ENCODE measurements at places on chromosomes 4 and X.

DNA sequence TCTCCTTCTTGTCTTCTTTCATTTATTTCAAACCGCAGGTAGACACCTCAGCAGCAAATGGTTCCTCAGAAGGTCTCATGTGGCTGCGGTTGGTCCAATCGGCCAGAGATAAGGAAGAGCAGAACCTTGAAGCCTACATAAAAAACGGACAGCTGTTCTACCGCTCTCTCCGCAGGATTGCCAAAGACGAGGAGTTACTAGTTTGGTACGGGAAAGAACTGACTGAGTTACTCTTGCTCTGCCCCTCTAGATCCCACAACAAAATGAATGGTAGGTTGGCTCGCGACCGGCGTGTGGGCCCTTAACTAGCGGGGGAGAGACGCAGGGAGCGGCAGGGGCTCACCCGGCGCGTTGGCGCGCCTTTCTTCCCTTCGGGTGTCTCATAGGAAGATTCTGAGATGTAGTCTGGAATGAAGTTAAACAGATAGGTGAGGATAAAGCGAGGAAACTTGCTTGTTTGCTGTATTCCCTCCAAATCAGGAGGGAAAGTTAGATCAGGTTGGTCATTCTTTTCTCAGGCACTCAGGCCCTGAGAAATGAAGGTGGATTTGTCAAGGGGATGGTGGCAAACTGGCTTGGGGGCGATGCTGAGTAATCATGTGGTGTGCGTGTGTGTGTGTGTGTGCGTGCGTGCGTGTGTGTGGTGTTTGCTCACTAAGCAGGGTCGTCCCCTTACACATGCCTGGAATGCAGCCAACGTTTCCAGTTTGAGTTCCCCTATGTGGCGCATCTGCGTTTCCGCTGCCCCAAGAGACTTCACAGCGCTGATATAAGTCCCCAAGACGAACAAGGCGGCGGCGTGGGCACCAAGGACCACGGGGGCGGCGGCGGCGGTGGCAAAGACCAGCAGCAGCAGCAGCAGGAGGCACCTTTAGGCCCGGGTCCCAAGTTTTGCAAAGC lies 4.2 kb downstream of the PRDM8 start:
- peak; percentile 75 for DNase-seq

DNA sequence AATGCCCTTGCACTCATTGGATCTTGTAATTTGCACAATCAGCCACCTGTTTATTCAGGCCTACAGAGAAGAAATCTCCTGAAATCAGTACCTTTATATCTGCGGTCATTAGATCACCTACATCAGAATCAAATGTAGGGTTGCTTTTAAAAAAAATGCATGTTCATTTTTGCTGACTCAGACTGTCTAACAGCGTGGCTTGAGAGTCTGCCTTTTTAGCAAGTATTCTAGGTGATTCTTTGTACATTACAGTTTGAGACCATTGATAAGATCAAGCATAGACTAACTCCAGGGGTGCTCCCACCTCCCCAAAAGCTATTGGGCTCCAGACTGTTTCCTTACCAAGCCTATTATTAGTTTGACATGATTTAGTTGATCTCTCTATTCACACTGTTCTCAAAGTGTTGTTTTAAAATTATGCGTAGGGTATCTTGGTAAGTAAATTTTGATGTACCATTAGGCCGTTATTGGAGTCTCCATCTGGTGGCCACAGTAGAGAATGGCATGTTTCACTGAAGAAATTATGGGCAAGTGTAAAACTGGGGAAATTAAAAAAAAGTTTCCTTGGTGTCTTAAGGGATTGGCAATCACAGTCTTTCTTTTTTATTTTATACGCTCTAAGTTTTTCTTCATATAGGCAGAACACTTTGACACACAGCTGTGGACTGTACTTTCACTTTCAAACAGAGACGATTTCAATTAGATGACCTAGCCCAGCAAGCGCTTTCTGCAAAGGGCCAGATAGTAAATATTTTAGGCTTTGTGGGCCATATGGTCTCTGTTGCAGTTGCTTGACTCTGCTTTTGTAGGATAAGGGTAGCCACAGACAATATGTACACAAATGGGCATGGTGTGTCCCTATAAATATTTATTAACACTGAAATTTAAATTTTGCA lies 33.7 kb upstream of the MSL3 start:
- DNase-seq: peak; percentile 32

- DNase-seq: no peak
Observed at GRCh38 chr4:128286474-128287058, 1.0 kb downstream of the PGRMC2 start.

DNA sequence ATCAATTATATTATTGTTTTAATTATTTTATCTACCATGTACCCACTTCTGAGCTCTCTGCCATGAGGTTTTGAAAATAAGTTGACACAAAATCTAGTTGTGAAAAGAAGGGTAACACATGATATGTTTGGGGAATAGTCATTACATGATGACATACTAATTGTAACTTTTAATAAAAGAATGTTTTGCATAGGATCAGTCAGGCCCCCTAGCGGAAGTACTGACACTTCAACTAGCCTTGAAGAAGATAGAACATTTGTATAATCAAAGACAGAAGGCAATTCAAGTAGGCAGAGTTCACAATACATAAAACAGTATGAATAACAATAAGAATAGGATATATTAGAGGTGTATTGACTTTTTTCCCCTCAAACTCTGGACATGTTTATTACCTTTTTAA lies 1191.0 kb upstream of the AGA start:
- no peak for DNase-seq

GRCh38 chr4:2259541-2260343 lies 2.2 kb downstream of the MXD4 start:
- DNase-seq: no peak

DNA sequence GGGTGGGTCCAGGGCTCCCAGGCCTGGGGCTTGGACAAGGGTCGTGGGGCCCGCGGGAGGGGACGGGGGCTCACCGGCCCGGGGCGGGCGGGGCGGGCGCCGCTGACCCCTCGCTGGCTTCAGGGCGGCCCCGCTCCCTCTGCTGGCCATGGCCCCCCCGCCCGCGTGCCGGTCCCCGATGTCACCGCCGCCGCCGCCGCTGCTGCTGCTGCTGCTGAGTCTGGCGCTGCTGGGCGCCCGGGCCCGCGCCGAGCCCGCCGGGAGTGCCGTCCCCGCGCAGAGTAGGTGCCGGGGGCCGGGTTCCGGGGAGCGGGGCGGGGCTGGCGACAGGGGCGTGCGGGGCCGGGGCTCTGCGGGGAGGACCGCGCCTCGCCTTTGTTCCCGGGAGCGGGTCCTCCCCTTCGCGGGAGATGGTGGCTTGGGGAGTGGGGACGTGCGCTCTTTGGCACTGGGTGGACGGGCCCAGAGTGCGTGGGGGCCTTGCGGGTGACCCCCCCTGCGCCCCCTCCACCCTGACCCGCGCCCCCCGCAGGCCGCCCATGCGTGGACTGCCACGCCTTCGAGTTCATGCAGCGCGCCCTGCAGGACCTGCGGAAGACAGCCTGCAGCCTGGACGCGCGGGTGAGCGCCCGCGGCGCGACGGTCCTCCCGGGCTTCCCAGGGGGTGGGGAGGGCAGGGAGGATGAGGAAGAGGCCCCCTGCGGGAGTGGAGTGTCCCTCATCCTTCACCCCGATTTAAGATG lies 16.8 kb upstream of the NAT8L start:
- DNase-seq: no peak

DNA sequence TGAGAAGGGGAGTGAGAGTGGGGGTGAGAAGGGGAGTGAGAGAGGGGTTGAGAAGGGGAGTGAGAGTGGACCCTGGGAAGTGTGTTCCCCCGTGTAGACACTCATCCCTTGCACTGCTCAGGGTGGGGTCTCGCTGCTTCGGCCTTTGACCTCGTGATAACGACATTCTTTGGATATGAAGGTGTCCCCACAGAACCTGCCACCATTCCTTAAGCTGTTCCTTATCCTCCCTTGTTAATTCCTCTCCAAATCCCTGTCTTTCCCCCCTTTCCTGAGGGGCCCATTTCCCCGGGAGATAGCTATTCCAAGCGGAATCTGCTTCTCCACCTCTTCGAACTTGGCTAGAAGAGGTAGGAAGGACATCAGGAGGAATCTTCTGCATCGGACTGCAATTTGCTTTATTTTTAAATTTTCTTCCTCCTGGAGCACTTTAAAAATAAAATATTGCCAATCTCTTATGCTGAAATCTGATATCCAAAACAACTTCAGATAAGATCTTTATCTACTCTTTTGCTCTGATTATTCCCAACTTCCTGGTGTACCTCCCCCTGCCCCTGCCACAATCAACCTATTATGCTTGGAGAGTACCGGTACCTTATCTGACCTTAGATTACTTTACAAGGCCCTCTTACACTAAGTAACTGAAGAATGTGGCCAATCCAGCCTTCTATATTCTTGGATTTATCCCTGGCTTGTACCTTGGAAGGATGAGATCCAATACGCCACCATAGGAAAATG lies 15.6 kb downstream of the TRIML1 start:
- DNase-seq: no peak

DNA sequence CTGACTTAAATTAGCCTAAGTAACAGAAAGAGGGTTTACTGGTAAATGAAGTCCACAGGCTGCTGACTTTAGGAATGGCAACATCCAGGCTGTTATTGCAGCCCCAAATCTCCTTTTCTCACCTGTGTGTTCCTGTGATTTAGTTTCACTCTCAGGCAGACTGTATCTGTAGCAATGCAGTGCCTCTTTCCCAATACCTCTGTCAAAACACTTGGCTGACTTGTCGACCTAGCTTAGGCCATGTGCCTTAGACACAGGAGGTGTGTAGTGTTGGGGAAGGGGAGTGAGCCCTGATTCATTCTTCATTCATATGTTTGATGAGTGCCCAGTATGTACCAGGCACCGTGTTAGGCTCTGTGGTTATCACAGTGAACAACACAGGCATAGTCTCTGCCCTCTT lies 46.9 kb downstream of the JADE3 start:
- DNase-seq: no peak

GRCh38 chr4:48635310-48635709 lies 144.8 kb downstream of the FRYL start:
- no peak for DNase-seq

DNA sequence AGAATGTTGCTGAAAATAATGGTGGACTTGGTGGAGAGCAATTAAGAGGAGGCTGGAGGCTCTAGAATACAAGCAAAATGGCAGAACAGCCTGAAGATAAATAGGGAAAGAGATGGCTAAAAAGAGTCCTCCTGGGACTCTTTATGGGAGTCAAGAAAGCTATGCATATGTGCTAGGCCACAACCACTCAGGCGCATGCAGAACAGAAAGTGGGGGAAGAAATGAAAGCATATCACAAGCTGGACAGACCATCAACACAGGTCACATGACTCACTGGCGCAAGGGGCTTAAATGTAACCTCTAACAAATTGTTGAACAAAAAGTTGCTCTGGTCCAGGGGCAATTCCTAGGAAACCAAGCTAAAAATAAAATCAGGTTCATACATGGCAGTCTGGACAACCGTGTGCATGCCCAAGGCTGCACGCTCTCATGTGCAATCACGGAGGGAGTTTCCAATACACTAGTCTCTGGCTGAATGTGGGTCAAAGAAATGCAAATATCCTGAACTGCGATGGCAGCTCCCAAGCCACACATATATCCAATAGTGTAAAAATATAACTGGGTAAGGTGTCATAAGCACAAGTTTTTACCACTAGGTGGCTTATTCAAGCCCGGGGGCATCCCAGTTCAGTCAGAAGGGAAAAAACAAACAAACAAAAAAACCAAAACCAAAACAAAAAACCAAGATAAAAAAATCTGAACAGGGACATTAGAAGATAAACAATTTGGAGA lies 45.4 kb downstream of the ZNF711 start:
- no peak for DNase-seq

GRCh38 chr4:59698041-59698440 lies 1502.1 kb upstream of the ADGRL3 start:
- DNase-seq: no peak

- DNase-seq: no peak
Observed at GRCh38 chr4:106362086-106362825, 6.3 kb downstream of the GIMD1 start.

- no peak for DNase-seq
Observed at GRCh38 chrX:9681011-9681410, 84.6 kb downstream of the GPR143 start.

DNA sequence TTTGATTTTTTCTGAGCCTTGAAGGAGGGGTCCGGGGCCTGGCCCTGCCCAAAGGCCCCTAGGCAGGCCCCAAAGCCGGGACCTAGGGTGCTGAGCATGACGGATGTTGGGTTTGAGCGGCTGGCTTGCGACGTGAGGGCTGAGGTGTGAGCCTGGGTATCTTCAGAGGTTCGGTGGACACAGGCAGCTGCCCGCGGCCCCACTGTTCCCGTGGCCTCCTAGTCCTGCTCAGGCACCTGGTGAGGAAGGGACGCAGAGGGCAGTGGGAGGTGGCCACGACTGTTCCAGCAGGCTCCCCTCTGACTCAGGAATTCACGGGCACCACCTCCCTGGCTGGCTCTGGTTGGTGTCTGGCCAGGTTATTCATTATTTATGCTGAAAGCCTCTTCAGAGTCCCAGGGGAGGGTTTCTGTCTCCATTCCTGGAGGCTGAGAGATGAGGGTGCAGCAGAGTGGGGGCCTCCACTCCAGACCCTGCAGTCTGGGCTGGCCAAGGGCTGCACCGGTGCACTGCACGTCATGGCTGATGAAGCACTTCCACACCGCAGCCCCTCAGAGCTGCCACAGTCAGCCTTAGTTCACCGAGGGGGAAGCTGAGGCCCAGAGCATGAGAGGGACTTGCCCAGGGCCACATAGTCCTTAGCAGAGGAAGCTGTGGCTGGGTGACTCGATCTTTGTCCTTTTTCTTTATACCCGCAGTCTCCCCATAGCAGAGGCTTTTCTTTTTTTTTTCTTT lies 2.2 kb downstream of the MSANTD1 start:
- DNase-seq: peak; percentile 28

GRCh38 chrX:28398342-28398741 lies 188.9 kb upstream of the IL1RAPL1 start:
- DNase-seq: no peak

DNA sequence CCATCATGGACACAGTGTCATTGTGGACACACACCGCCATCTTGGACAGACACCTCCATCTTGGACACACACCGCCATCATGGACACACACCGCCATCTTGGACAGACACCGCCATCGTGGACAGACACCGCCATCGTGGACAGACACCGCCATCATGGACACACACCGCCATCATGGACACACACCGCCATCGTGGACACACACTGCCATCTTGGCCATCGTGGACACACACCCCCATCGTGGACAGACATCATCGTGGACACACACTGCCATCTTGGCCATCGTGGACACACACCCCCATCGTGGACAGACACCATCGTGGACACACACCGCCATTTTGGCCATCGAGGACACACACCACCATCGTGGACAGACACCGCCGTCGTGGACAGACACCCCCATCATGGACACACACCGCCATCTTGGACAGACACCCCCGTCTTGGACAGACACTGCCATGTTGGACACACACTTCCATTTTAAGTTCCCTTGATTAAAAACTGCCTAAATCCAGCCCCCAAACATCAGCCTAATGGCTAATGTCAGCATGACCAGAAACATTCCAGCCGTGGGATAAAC lies 9.1 kb downstream of the ASMTL start:
- DNase-seq: peak; percentile 12
